ENCODE measurements at places on chromosomes 5 and 9.

DNA sequence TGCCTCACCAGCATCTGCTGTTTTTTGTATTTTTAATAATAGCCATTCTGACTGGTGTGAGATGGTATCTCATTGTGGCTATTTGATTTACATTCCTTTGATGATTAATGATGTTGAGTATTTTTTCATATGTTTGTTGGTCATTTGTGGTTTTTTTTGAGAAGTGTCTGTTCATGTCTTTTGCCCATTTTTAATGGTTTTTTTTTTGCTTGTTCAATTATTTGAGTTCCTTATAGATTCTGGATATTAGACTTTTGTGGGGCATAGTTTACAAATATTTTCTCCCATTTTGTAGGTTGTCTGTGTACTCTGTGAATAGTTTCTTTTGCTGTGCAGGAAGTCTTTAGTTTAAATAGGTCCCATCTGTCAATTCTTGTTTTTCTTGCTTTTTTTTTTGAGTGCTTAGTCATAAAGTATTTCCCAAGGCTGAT is 148.1 kb downstream of the NPR3 start:
- DNase-seq = no peak

DNA sequence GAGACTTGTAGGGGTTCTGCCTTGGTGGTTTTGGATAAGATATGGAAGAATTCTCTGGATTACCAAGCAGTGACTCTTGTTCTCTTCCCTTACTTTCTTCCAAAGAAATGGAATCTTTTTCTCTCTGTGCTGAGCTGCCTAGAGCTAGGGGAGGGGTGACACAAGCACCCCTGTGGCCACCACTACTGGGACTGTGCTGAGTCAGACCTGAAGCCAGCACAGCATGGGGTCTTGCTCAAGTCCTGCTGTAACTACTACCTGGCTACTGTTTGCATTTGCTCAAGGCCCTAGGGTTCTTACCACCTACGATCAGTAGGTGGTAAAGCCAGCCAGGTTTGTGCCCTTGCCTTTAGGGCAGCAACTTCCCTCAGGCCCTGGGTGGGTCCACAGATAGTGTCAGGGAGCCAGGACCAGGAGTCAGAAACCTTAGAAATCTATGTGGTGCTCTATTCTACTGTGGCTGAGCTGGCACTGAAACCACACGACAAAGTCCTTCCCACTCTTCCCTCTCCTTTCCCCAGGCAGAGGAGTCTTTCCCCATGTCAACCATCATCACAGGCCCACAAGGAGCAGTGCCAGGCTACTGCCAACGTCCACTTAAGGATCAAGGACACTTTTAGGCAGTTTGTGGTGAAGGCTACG is 53.8 kb downstream of the SREK1 start:
- no peak for DNase-seq

GRCh38 chr5:55771175-55771655 is 33.4 kb downstream of the DDX4 start:
- DNase-seq = no peak

GRCh38 chr5:160281275-160281674 is 31.1 kb downstream of the CCNJL start:
- DNase-seq = no peak

DNA sequence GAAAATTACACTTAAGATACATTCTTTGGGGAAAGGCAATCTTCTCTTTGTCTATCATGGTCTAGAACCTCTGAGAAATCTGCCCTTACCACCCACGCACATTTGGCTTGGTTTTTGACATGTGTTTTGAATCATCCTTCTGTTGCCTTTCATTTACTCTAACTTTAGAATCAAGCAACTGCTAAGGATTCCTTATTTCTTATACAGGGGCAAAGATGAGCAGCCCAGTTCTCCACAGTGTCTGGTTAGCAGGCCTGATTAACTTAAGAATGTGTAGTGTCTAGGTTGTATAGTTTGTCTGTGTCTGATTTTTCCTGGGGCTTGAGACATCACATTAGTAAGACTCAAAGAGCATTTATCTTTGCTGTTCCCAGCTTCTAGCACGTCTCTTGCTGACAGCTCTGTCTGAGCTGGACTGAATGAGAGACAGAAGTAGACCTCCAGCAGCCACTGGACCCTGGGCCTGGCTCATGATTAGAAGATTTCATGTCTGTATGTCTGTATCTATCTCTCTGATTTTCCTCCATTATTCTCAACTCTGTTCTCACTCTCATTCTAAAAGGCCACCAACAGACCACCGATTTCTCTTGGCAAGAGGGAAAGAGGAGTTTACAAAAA is 31.8 kb upstream of the PCA3 start:
- DNase-seq = no peak

GRCh38 chr9:5586391-5586802 is 42.5 kb upstream of the RIC1 start:
- no peak for DNase-seq

GRCh38 chr9:91795598-91796241 is 154.3 kb downstream of the ROR2 start:
- DNase-seq = peak; percentile 21

DNA sequence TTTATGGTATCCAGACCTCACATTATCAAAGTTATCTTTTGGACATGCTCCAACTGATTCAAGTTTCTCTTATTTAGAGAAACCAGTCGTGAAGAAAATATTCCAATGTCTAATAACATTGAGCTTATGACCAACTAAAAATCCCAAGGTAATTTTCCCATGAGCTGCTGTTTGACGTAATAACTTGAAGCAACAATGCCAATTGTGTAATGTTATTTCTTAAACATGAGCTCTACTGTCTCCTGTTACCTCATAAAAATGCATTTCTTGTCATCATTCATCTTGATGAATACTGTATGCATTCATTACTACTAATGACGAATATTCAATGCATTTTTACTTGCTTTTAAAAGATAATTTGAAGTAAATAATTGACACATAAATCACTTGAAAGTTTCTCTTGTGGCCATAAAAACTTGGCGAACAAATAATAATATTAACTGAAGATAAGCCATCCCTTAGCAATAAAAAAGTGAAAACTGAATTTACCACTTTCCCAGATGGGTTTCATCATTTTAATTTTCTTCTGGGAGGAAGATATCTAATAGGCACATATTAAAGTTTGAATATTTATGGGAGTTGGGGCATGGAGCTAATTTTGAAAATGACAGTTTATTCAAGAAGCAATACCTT is 424 bp upstream of the MARCOL start:
- DNase-seq = no peak

- peak; percentile 13 for DNase-seq
Observed at GRCh38 chr5:18487928-18488480, 853.7 kb downstream of the TAF11L14 start.

DNA sequence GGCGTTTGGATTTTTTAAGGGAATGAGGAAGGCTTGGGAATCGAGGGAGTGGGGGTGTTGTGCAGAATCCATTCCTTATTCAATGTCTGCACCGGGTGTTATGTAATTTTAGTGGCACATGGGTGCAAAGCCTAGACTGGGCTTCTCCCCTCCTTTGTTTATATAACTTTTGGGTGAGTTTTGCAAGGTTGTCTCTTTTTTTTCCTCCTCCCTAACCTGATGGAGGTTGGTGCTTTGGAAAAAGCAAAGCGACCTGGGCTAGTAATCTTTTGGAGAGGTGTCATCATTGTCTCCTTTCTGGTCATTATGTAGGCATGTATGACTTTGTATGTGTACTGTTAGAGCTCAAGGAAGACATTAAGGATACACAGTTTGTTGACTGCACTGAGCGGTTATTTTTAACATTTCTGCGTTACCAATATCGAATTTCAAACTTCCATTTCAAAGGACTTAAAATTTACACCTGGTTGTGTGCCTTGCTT is 3.1 kb downstream of the SMARCA2 start:
- DNase-seq = no peak

- no peak for DNase-seq
Observed at GRCh38 chr5:105868038-105868780, 1802.5 kb downstream of the EFNA5 start.

GRCh38 chr5:158273035-158273434 is 414.1 kb upstream of the CLINT1 start:
- no peak for DNase-seq

- DNase-seq = no peak
Observed at GRCh38 chr5:163595932-163596607, 90.7 kb downstream of the MAT2B start.

DNA sequence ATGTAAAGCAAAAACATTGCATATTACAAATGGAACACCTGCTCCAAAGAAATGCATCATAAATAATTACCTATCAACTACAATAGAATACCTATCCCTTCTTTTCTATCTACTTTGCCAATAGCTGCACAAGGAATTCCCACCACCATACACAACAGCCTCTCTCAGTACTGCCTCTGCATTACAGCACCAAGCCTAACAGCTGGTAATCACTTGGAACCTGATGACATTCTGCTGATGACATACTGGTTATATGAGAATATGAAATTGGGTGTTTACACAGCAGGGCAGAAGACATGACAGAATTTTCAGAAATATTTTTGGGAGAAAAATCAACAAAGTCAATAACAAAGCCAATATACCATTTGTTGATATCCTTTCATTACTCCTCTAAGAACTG is 43.2 kb downstream of the PSMB7 start:
- no peak for DNase-seq

- no peak for DNase-seq
Observed at GRCh38 chr5:138831703-138832102, 43.4 kb downstream of the LRRTM2 start.

GRCh38 chr9:26856413-26857032 is 36.1 kb downstream of the CAAP1 start:
- DNase-seq = peak; percentile 30

GRCh38 chr9:122371846-122372245 is 1.0 kb downstream of the PTGS1 start:
- DNase-seq = no peak

- no peak for DNase-seq
Observed at GRCh38 chr5:89129941-89130340, 247.0 kb upstream of the MEF2C start.

- no peak for DNase-seq
Observed at GRCh38 chr9:128232528-128233428, 29.6 kb downstream of the DNM1 start.

GRCh38 chr9:134961331-134962064 is 43.8 kb upstream of the FCN1 start:
- no peak for DNase-seq

DNA sequence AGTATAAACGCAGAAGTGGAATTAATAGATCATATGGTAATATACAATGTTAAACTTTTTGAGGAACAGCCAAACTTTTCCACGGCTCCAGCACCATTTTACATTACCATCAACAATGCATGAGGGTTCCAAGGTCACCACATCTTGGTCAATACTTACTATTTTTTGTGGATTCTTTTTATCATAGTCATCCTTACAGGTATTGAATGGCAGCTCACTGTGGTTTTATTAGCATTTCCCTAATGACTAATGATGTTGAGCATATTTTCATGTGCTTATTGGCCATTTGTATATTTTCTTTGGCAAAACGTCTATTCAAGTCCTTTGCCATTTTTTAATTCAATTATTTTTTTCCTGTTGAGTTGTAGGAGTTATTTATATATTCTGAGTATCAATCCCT is 14.1 kb upstream of the RAPGEF6 start:
- no peak for DNase-seq

Measured in COLO829 (cell line).